ENCODE measurements at places on chromosomes 7 and 10.

DNA sequence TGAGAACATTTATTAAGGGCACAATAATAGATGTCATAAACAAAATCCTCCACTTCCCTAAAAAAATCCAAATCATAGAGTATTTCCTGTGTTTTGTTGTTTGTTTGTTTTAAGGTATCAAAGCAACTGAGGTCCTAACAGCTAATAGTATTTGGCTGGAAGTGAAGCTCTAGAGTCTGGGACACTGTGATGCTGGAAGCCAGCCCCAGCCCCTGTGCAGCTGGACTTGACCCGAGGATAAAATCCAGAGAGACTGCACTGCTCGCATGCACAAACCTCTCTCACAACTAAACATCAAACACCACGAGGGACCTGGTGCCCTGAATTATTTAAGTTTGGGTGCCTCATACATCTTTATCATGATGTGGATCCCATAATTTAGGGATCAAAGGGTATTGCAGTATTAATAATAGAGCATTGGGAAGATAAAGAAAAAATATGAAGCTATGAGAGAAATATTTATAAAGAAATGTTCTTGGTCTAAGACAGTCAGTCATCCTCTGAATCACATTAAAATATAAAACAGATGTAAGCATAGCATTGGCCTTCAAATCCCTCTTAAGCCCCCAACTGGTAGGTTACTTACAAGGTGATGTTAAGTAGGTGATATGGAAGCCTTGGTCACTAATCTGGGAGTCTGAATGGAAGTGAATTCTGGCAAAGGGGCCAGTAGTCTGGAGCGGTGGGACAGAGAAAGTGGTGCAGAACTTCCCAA lies 44.4 kb downstream of the CUBN start:
- DNase-seq = no peak

DNA sequence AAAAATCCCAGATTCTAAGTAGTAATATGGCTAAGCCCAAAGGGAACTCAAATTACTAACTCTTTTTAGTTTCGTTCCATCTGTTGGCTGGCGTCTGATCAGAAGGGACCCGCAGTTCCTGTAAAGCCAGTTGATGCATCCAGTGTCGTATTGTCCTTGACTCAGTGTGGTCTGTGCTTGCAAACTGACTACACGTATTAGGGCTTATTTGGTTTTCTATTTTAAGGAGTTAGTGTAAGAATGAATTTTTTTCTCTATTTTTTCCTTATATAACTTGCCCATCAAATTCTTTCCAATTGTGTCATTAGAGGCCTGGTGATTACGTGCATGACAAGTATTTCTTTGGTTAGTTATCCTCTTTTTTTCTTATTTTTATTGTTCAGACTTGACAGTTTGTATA lies 9.7 kb downstream of the ABCA13 start:
- DNase-seq = no peak

GRCh38 chr7:36661135-36661840 lies 63.0 kb downstream of the AOAH start:
- no peak for DNase-seq

GRCh38 chr10:3260066-3260834 lies 87.7 kb upstream of the PITRM1 start:
- no peak for DNase-seq

DNA sequence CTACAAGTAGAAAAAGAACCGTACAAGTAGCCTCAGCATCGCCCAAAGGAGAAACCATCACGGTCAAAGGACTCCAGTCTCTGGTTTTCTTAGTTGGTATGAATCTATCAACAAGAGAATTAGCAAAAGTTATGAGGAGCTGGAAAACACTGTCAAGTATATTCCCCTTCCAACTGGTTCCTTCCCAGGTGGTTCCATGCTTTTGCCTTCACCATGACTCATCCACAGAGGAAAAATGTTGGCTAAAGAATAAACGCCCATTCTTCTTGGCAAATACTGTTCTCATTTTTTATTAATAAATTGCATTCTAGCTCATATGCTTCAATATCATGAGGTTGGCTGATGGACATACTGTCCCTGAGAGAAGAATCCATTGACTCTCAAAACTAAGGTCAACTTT lies 6.4 kb downstream of the ELMO1 start:
- no peak for DNase-seq

GRCh38 chr7:70421319-70421718 lies 710.6 kb upstream of the GALNT17 start:
- no peak for DNase-seq

DNA sequence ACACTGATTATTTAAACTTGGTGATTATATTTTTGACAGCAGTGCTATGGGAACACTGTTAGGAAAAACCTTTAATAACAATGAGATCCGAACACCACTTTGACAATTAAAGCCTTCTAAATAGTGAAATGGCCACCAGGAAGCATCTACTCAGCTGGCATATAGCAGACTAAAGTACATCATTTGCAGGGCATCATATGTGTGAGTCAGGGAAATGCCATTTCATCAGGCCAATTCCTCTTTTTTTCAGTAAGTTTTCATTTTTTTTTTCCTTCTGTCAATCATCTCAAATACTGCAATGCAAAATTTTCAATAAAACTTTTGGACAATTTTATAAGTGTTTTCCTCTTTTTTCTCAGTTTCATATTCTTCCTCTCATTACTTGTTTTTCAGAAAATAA lies 521.4 kb upstream of the SEMA3D start:
- DNase-seq = no peak

DNA sequence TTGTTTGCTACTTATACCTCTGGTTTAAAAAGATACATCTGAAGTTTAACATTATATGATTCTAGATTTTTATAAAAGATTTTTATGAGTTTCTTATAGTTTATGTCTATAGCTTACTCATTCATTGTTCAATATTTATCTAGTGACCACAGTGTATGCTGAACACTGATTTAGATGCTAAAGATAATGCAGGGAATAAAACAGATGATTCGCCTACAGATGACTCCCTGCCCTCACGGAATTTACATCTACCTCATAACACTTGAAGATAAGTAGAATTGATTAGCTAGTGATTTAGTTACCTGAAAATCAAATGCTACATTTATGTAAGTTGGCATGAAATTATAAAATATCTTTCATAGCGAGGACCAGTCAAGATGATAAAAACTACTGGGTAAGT lies 105.8 kb downstream of the HIPK2 start:
- DNase-seq = no peak

DNA sequence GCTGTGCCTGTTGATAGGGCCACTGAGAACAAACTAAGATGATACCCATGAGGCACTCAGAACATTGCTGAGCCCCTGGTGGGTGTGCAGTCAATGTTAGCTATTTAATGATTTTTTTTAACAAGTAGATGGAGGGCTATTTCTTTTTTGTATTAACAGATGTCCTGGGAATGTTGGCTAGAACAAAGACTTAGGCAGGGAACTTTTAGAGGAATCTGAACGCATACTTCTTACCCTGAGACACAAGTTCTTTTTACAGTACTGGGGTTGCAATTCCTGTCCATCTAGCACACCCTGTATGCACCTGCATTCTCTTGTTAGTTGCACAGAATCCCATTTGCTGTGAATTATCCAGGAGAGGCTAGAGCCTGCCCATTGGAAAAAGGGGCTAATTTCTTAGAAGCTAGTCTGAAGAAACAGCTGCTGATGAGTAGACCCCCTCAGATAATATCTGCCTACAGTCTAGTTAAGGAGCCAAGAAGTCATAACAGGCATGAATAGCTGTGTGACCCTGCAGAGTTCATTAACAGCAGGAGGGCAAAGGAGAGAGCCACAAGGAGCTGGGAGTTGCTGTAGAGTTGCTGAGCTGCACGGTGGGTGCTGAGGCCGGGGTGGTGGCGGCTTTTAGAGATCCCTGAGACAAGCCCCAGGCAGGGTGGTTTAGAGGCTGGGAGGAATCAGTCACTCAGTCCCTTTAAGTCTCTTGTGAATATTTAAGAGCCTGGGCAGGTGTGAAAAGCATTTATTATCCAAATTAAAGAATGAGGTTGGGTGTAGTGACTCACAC lies 103.7 kb upstream of the FZD8 start:
- no peak for DNase-seq

DNA sequence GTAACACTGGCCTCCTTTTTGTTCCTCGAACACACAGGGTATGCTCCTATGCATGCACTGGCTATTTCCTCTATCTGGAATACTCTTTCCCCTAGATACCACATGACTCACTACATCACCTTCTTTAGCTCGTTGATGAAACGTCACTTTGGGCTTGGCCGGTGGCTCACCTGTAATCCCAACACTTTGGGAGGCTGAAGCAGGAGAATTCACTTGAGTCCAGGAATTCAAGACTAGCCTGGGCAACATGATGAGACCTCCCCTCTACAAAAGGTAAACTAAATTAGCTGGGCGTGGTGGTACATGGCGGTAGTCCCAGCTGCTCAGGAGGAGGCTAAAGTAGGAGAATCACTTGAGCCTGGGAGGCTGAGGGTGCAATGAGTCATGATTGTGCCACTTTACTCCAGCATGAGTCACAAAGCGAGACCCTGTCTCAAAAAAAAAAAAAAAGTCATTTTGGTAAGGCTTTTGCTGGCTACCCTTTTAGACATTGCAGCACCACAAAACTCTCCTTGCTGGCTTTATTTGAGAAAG lies 14.5 kb downstream of the ANKIB1 start:
- DNase-seq = no peak

DNA sequence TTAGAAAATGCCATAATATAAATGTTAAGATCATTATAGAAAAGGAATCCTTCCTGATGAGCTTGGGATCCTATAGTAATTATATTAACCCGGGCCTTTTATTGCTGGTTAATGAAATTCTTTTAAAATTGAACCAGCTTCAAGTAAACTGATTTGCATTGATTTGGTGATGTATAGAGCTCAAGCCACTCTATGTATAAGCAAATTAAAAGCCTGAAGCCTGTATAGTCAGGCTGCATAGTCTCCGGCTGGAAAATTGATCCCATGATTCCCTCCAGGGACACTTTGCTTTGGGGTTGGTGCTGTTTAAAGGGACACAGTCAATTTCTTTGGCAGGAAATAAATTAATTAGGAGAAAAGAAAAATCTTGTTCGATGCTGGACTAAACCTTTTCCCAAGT lies 199.1 kb downstream of the HERPUD2 start:
- no peak for DNase-seq

GRCh38 chr7:147640821-147641220 lies 949.7 kb upstream of the C7orf33 start:
- DNase-seq = no peak

- no peak for DNase-seq
Measured at GRCh38 chr10:62728479-62728878, 76.0 kb upstream of the ADO start.

DNA sequence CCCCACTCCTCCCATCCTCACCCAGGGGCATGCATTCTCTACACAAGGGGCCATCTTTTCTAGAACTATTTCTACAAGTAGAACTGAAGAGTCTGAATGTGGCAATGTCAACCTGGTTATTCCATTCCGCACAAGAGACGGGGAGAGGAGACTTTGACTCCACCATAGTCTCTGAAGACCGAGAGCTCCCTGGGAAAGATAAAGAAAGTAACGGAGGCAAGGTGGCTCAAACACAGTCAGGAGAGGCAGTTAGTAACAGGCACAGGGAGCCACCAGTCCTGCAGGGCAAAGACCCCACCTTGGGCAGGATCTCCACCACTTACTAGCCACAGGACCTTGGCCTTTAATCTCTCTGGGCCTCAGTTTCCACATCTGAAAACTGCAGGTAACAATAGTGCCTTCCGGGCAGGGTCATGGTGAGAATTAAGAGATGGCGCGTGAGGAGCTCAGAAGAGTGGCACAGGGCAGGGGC lies 100.3 kb downstream of the TNS3 start:
- no peak for DNase-seq

DNA sequence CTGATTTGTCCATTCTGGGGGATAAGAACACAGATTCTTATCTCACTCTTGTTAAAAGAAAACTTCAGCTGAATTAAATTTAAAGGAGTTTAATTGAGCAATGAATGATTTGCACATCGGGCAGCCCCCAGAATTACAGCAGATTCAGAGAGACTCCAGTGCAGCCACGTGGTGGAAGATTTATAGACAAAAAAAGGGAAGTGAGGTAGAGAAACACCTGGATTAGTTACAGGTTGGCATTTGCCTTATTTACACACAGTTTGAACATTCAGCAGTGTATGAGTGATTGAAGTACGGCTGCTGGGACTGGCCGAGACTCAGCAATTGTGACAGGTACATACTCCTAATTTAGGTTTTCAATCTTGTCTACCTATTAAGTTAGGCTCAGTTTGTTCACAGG lies 46.5 kb upstream of the FAM20C start:
- no peak for DNase-seq

DNA sequence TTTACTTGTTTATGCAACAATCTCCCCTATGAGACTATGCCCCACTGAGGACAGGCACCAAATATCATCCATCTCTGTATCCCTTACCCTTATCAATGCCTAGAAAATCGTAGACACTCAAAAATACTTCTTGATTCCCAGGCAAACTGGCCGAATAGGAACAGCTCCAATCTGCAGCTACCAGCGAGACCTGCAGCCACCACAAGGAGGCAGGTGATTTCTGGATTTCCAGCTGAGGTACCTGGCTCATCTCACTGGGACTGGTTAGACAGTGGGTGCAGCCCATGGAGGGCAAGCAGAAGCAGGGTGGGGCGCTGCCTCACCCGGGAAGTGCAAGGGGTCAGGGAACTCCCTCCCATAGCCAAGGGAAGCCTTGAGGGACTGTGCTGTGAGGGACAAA lies 10.8 kb upstream of the PPP1R3C start:
- no peak for DNase-seq

- no peak for DNase-seq
Measured at GRCh38 chr7:13724977-13725566, 264.4 kb downstream of the ETV1 start.

DNA sequence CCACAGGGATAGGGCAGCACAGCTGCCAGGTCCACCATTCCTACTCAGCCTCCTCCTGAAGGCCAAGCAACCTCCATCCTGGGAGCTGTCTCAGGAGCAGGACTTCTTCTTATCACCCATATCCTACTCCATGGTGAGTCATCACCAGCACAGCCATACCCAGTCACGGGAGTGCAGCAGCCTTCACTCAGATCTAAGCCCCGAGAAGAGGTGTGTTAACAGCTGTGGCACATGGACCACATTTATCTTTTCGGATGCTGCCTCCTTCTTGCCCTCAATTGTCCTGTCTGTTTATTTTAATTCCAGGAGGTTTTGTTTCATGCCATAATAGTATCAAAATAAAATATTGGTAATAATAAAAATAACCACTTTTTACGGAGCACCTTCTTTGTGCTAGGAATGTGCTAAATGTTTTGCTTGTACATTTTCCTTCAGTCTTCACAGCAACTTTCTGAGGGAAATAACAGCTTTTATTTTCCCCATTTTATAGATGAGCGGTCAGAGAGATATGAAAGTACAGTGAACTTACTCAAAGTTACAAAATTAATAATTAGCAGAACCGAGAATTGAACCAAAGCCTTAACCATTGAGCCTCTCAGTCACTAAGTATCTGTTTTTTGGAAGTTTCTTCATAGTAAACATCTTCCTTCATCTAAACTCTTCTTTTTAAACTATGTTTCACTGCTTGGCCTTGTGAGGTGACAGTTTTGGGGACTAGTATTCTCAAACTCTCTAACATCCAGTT lies 2.5 kb upstream of the KEL start:
- no peak for DNase-seq

DNA sequence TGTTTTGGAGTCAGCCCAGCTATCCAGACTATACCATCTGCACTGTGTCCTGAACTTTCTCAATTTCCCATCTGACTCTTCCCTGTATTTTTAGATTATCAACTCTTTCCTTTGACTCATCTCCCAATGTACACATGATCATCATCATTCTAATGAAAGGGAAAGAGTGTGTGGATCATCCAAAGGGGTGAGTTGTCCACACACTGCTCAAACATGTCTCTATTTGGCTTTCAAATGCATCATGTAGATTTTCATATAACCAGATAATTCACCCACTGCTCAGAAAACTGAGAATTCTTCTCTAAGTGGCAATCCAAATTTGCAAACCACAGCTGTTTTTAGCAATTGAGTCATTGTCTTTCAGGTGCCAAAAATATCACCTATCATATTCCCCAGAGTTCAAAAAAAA lies 190.2 kb upstream of the HPS1 start:
- no peak for DNase-seq
